NCI-H1436 treated with DMSO at 0.1 percent for 48 hours (cell line): ENCODE measurements at places on chromosomes 12 and 14.
A peak's percentile ranks its signal among the peaks of the same experiment; 100 is the strongest.

DNA sequence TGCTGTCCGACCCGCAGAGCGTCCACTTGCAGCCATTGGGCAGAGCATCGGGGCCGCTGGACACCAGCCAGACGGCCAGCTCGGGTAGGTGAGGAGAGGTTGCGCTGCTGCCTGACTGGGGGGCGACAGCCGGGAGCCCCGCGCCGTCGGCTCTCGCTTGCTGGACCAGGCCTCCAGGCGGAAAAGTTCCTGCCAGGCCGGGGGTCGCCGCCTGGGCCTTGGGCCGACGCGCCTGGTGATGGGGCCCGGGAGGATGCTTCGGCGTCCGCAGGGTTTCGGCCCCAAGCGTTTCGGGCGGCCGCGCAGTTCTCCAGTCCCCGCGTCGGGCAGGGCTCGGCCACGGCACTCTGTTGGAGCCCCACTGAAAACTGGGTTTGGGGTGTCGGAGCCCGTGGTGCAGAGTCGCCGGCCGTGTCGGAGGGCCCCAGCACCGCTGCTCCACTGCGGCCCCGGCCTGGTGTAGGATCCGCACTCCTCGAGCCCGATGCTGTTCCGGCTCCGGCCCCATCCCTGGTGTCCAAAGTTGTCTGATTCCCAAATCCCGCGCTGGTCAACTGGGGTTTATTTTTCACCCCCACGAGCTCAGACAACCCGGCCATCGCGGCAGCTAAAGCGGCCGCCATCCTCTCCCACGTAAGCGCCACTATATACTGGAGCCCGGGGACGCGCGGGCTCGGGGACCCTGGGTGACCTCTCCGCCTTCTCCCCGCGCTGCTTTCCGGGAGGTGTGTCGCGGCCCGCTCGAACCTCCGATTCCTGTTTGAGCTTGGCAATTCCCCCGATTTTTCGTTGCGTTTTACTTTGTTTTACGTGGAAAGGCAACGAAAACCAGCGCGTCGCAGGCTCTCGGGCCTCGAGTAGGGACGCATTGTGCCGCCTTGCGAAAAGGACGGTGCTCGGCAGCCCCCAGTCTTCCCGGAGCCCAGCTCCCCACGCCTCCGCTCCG, 872 bp downstream of the VSX2 start:
- no peak for DNase-seq

GRCh38 chr12:53118751-53119300, 15.5 kb downstream of the SOAT2 start:
- no peak for DNase-seq

- DNase-seq = no peak
Measured at GRCh38 chr12:90304231-90304630, 595.6 kb upstream of the ATP2B1 start.

GRCh38 chr14:94615254-94615653, 3.1 kb downstream of the SERPINA3 start:
- no peak for DNase-seq

DNA sequence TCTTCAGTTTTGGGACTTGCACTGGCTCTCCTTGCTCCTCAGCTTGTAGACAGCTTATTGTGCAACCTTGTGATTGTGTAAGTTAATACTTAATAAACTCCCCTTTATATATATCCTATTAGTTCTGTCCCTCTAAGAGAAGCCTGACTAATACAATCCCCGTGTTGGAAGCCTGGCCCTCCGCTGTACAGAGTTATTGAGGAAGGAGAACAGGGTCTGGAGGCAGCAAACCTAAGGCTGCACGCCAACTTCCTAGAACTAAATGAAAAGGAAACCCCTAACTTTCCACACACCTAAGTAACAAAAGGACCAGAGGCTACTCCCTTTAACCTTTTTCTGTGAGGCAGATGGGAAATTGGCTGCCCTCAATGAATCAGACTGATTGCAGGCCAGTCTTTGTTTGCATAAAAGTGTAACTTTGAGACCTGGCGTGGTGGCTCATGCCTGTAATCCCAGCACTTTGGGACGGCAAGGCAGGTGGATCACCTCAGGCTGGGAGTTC, 42.6 kb upstream of the LIMA1 start:
- DNase-seq = no peak

- DNase-seq = no peak
Measured at GRCh38 chr12:54082397-54082892, 28.8 kb downstream of the HOXC4 start.

GRCh38 chr14:63745272-63745671, 17.4 kb upstream of the SGPP1 start:
- DNase-seq = no peak

- DNase-seq = no peak
Measured at GRCh38 chr14:65011538-65011937, 24.8 kb downstream of the FNTB start.

DNA sequence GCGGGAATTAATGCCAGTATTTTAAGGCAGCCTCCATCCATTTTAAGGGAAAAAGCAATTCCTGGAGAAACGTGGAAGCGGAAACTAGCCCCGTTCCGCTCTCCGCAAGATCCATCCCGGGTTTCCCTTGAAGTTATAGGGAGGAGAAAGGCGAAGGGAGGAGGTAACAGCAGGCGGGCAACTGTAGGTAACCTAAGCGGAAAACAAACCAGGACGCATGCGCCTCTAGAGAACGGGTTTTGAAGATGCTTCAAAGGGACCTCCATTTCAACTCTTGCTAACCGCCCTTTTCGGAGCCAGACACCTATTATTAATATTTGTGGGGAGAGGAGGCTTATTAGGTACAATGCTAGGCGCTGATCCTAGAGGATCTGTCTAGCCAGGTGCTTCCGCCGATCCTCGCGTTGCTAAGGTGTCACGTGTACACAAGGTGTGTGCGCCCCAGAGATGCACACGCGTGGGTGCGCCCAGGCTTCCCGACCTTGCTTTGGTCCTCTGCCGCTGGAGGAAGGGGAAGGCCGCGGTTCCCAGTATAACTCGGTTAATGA, 6.2 kb downstream of the TBX5 start:
- no peak for DNase-seq

- DNase-seq = no peak
Measured at GRCh38 chr12:93234641-93235040, 143.1 kb upstream of the NUDT4 start.

DNA sequence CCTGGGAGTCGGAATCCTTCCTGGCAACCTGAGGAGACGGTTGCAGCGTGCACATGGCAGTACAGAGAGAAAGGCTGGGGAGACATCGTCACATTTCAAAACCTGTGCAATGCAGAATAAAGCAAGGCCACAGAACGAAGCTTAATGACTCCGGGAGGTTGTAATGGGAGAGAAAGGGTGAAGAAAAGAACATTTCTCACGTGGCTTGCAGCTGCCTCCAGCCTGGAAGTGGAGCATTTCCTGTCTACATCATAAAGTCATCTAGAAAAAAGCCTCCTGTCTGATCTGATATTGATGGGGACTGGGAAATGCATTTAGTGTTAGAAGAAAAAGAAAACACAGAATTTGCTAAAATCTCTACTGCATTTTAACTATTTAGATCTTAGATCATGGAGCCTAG, 209.3 kb downstream of the TMEM132C start:
- no peak for DNase-seq

GRCh38 chr14:33375786-33376185, 437.1 kb downstream of the NPAS3 start:
- DNase-seq = no peak

DNA sequence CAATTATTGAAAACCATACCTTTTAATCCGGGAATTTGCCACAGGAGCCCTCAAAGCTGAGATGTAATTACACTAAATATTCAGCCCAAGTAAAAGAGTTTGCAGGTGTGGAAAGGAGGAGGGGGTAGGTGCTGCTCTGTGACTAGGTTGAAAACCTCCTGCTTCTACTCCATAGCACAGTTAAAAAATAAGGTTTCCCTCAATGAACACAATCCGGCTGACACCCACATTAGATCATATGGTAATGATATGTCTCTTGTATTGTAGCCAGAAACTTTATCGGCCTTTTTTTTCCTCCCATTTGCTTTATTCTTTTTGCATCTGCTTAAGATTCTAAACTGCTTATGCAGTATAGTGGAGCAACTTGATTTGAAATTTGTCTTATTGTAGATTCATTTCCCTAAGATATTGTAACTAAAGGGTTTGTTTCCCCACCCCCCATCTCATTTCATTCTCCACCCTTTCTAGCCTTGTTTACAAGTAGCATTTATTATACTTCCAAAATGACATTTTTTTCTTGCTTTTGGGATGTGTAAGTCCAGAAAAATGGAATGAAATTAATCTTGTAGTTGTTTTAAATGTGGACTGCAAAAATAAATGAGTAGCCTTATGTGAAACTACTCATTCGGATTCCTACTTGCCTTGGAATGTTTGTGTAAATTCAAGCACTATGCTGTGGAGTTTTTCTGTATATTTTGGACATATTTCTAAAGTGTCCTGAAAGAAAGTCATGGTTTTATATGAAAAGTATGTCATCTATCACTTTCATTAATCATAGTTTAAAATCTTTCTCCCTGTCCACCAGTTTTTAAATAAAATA, at the start of gene DCN:
TSS of gene DCN (minus strand) at position 182 of the 820 bp plus-strand sequence. CDS start 4,265 bp downstream, outside the sequence.
- no peak for DNase-seq

DNA sequence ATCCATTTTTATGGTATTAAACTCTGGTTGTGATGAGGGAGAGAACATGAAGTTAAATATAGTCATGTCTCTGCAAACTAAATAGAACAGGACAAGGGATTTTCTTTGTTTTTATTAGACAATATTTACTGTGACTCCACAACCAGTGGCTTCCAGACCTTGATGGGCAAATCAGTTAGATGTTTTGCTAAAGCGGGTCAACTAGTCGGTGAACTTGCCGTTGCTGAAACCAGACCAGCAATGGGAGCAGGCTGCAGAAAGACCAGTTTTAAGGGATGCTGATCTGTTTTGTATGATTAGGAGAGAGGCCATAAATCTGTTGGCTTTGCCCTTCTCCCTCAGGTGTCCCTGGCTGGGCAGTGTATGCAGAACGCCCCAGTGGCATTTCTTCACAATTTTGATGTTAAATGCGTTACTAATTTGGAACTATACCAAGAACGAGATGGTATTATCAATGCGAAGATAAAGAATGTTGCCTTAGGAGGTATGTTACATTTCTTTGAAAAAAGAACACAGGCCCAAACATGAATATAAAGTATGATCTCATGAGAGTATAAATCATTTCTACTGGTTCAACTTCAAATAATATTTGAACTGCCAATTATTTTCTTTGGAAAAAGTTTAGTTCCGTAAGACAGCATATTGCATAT, 19.4 kb downstream of the TCTN2 start:
- no peak for DNase-seq

- DNase-seq = no peak
Measured at GRCh38 chr12:56321027-56321426, 5.2 kb upstream of the CNPY2 start.

- DNase-seq = peak; percentile 77
Measured at GRCh38 chr12:510071-510825, 50.5 kb downstream of the B4GALNT3 start.

GRCh38 chr14:102775855-102776760, 1.1 kb upstream of the TRAF3 start:
- DNase-seq = no peak

- DNase-seq = peak; percentile 20
Measured at GRCh38 chr14:71235875-71236274, 328.6 kb downstream of the PCNX1 start.

- no peak for DNase-seq
Measured at GRCh38 chr12:124217508-124218242, 77.2 kb upstream of the RFLNA start.

DNA sequence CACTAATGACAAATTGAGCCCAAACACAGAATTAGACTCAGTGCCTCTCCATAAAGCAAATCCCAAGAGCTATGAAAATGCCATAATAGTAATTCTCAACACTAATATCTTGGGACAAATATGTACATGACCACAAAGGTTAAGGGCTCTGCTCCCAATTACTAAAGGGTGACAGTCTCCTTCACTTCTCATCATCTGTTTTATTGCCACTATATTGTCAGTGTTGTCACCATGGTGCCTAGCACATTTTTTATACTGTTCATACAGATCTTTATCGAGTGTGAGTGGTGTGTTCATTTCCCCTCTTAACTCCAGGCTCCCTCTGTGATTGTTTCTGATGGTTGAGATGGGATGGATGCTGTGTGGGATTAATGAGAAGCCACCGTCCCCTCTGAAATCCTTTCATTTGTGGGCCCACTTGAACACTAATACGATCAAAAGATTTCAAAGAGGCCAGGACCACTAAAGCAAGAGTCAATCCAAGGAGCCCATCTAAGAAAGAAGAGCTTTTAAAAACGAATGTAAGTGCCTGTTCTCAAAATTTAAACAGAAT, 277.7 kb downstream of the GXYLT1 start:
- no peak for DNase-seq

- no peak for DNase-seq
Measured at GRCh38 chr14:105050551-105050897, 14.7 kb downstream of the GPR132 start.

DNA sequence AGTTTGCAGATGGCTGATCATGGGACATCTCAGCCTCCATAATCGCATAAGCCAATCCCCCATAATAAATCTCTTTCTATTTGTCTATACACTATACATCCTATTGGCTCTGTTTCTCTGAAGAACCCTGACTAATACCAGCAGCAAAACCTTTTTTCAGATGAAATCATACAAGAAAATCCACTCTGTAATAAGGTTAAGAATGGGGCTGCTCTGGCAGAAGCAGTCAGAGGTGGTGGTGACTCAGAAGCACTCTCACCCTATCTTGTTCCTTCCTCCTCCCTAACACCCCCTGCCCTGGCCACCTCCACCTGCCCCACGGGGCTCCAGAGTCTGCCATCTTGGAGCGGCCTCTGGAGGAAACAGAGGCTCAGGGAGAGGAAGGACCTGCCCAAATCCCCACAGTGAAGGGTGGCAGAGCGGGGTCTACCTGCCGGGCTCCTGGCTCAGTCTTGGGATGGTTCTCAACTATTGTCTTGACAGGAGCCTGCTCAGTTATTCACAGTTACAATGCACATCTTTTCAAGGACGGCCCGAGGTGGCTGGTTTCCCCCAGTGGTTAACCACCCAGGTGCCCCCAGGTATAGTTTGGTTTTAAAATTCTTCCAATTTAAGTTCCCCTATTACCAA, 109.3 kb upstream of the EVL start:
- DNase-seq = no peak

DNA sequence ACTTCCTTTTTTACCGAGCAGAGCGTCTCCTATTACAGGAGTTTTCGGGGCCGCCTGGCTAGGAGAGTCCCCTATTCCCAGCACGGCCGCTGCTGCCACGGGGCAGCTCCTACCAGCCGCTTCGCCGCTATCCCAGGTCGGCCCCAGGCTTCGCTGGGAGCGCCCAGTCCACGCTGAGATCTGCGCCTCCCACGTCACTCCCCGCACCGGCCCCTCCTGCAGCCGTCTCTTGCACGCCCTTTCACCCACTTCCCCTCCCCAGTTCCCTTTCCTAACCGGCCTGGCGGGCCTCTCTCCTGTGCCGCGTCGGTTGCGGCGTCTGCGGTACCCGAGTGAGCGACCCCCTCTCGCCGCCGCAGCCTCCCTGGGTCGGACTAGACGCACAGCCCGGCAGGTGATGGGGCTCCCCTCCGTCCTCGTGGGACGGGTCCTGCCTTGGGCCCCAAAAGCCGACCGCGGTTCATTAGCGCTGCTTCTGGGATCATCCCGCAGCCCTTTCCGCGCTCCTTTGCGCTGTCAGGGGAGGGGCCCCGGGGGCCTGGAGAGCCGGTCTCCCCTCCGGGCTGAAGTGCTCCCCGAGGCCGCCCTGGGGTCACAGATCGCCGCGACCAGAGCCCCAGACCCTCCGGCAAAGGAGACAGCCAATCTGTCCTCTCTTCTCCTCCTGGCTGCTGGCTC, 1318.4 kb downstream of the TMEM121 start:
- no peak for DNase-seq

GRCh38 chr14:90728951-90729350, 87.3 kb downstream of the TTC7B start:
- DNase-seq = no peak
